ENCODE measurements at places on chromosomes 6 and 20. TPM values are rescaled to one million over a fixed set of nuclear protein-coding genes. Genes with fewer than 3 reads are reported as not detected.

DNA sequence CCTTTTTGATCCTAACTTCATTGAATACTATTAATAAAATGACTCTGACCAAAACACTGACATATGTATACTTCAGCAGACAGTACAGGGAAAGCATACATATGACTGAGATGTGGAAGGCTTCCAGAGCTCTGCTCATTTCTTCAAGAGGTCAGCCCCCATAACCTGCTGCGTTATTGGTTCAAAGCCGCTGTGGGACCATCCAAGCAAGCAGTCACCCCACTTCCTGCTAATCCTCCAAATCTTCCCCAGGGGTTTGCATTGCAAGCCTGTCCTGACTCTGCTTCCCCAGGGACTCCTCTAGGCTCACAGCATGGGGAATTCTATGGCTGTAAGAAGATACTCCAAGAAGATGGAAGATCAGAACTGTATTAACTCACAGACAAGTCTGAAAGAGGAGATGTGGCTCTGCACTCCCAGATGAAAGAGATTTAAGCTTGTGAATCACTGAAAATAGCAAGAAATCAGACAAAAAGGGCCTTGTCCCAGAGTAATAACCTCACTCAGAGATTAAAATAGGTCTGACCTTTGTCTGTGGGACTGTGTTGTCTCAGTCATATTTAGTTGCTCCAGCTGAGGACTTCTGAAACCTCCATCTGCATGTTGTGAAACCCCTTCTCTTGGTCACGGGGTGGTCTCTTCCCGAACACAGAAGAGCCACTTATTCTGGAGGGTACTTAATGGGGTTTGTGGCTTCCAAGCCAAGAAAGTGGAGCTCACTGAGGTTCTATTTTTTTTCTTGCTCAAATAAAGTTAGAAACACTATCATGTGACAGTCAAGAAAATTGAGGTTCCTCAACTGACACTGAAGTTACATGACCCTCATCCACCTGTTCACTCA is 101.5 kb upstream of the MARCKS start:
- no peak for DNase-seq

GRCh38 chr20:22003680-22004079 is 298.2 kb downstream of the PAX1 start:
- DNase-seq: no peak

DNA sequence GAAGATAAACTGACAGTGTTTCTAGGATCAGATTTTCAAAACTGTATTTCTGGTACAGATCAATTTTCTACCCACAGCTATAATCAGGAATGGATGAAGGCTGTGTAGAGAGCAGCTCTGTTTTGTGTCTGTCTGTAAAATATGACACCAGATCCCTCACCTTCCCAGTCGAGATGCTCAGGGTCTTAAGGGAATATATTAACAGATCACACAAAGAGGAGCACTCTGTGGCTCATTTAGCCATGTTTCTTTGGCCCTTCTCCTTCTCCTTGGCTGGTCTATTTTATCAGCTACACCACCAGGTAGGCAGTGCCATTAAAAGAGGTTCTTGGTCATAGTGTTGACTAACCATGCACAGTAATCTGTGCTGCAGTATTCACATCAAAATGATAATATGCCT is 82.6 kb downstream of the PREP start:
- DNase-seq: no peak

- no peak for DNase-seq
These were observed 372.7 kb upstream of the SULF2 start for GRCh38 chr20:48158014-48158413.

ME1 gene
- 11.4 TPM for total RNA-seq

- DNase-seq: no peak
These were observed 361.6 kb downstream of the THBS2 start for GRCh38 chr6:168892031-168892430.

GRCh38 chr20:55888685-55889084 is 116.6 kb downstream of the CBLN4 start:
- DNase-seq: no peak

GRCh38 chr6:129536271-129536670 is 173.7 kb downstream of the ARHGAP18 start:
- DNase-seq: no peak

DNA sequence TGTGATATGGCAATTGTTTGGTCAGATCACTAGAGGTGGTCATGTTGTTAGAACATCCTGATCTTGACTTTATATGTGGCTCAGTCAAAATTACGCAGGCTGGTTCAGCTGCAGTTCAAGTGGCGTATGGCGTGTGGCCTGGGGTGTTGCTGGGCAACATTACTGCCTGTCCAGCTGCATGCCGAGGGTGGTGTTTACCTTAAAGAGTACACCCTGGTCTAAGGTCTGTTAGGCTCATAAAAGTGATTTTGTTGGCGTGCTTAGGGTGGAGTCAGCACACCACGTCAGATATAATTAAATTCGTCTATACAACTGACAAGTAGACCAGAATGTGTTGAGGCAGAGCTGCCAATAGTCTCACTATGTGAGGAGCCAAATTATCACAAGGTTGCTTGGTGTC is 55.6 kb upstream of the NEDD9 start:
- peak; percentile 91 for DNase-seq

DNA sequence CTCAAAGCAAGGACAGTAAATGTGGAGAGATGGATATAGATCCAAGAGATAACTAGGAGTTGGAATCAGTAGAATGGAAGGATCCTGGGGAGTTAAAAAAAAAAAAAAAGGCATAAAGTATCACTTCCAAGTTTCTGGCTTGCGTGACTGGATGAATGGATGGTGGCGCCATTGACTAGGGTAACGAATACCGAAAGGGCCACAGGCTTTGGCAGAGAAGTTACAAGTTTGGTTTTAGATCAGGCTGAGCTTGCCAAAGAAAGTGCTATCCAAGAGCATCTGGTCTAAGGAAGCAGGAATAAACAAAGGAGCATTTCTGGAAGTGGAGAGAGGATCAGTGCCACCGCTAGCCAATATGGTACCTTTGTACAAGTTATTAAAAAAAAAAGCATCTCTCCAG is 17.5 kb downstream of the L3MBTL1 start:
- no peak for DNase-seq

GRCh38 chr20:62734326-62734725 is 25.7 kb downstream of the NTSR1 start:
- no peak for DNase-seq

DNA sequence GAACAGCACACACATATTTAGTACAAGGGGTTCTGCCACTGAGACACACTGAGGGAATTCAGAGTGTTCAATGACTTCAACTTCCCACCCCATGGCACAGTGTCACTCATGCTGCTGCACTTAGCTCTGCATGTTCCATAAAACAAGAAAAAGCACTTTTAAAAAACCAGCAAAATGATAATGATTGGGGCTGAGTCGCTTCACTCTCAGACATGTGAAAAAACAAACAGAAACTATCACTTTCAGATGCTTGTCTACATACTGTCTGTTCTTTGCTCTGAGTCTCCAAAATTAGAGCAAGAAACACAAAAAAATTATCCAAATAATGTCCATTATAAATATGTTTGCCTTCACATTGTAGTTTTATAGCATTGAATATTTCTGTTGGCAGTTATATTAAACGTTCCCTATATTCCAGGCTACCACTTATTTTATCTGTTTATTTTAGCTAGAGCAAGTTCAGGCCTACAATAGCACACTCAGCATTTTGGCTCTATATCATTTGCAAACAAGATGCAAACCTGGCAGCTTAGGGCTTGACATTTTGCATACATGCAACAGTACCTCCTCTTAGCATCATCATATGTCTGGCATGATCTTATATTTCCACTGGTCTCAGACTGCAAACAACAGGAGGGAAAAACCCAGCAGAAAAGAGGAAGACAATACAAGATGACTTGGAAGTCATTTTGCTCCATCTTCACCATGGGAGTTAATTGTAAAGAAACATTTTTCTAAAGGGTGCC is 398.8 kb downstream of the HACE1 start:
- DNase-seq: no peak

BHLHE23 gene
- total RNA-seq: not detected

- no peak for DNase-seq
These were observed 252.9 kb upstream of the MAN1A1 start for GRCh38 chr6:119602215-119603178.

DNA sequence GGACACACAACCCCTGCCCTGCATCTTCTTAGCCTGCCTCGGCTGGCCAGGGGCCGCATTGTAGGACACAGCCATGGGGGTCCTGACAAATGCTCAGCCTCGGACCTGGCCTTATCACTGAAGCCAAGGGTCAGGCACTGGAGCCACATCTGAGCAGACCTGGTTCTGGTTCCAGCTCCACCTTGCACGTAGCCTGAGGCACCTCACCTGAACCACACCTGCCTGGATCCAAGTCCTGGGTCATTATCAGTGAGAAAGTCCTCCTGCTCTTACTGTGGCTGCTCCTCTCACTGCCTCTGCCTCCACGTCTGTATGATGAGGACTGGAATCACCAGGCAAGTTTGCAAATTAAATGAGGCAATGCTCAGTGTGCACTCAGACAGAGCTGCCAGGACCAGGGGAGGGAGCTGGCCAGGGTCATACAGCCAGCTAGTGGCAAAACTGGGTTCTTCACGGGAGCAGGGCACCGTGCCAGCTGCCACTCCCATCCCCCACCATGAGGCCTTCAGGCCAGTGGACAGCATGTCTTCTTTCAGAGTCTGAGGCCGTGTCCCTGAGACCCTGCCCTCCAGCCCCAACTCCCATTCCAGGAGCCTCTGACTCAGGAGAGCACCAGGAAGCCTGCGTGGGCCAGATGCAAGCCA is 40.2 kb downstream of the MRPL14 start:
- no peak for DNase-seq

DNA sequence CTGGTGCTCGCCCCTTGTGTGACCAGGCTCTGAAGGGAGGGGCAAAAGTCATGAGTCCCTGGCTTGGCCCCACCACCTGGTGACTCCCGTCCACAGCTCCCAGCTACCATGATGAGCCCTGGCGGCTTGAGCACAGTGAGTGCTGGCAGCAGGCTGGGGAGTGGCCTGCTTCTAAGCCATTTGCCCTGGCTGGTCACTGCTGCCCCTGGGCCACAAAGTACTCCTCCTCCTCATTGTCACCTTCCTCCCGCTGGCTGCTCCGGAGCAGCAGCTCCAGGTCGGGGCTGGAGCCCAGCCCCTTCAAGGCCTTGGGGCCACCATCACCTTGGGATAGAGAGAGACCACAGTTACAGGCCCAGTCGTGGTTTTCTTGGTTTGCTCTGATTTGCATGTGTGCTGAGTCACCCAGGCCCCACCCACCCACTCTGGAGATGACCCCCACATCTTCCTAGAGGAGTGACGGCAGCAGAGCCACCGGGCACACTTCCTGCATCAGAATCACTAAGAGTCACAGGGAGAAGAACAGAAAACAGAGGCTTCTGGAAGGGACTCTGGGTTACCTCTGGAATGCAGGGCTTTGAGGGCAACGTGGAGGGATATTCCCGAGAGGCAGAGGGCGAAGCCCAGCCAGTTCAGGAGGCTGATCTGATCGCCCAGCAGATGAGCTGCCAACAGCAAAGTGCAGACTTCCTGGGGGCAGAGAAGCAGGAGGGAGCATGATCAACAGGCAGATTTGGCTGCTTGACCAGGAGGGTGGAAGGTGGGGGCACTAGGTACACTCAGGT is 42.1 kb upstream of the CDH22 start:
- no peak for DNase-seq

GRCh38 chr20:25054096-25054820 is 3.7 kb downstream of the ACSS1 start:
- no peak for DNase-seq

DNA sequence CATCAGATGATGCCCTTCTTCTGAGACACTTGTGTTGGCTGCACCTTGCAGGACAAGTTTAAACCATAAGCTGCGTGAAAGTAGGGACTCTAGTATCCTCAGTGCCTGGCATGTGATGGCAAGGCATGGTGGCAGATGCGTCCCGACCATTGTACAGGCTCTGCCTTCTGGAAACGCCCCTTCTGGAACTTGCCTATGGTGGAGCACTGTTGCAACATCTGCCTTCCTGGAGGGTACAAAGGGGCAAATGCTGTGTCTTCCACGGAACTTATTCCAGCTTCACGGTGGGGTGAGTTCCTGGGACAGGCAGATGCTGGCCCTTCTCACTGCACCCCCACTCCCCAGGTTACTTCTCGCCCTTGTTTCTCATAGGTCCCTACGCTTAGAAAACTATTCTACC is 232.8 kb downstream of the THBS2 start:
- DNase-seq: no peak

DNA sequence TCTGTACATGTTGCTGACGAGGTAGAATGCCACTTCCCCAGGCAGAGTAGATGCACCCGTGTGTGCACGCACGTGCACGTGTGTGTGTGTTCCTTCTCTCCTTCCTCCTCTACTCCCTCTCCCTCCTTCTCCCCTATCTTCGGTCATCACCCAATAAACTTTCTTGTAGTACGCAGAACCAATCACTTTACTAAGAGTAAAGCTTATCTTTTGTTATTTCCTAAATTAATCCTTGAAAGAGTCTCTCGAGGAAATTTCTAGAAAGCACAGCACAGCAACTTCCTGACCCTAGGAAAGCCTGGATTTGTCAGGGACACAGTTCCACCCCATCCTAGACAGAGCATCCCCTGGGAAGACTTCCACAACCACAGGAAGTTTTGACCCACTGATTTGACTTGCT is 166.1 kb downstream of the ZDHHC14 start:
- no peak for DNase-seq

DNA sequence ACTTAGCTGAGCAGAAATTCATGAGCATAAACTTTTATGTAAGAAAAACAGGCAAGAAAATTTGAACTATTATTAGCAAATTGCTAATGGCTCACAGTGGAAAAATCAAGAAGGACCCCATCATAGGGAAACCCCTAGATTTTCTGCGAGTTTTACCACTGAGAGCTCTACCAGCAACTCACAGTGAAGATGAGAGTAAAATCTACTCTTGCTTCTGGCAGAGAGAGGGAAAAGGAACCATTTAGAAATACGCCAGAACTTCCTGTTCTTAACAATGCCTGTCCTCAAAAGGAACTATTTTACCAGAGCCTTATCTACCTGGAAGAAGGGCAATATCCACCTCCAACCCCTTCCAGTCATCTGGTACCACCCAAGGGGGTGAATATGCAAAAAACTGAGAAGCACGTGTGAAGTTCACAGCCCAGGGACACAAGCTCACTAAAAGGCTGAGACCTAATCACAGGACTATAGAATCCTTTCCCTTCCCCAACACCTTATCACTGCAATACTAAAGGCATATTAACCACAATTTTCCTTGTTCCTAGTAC is 34.4 kb upstream of the ASF1A start:
- no peak for DNase-seq

- peak; percentile 91 for DNase-seq
These were observed 15.9 kb upstream of the PEDS1 start for GRCh38 chr20:50169329-50169823.

DNA sequence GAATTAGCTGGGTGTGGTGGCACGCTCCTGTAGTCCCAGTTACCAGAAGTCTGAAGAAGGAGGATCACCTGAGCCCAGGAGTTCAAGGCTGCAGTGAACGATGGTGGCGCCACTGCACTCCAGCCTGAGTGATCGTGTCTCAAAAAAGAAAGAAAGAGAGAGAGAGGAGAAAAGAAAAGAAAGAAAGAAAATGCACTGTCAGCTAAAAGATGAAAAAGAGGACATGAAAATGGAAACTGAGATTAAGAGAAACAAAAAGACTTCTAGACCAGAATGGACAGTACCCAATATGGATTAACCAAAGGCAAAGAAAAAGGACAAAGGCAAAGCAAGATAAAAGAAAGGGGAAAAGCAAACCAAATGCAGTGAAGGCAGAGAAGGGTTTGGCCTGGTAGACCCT is 9.0 kb upstream of the RALGAPA2 start:
- no peak for DNase-seq

RCAN2 gene
- 7.0 TPM for total RNA-seq
